ENCODE measurements at places on chromosomes 4 and X.

GRCh38 chrX:131840799-131841495 lies 182.2 kb upstream of the STK26 start:
- no peak for DNase-seq

DNA sequence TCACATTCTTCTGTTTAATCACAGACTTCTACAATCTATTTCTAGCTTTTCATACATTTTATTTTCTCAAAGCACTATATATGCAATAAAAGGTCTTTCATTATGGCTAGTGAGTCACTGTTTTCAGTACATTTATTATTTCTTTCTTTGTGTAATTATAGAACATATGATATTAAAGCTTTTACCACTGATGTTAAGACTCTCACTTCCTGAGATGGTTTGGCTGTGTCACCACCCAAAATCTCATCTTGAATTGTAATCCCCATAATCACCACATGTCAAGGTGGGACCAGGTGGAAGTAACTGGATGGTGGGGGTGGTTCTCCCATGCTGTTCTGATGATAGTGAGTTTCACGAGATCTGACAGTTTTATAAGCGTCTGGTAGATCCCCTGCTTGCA lies 41.9 kb downstream of the UBA6 start:
- no peak for DNase-seq

GRCh38 chrX:104310090-104310489 lies 55.4 kb upstream of the ESX1 start:
- DNase-seq: no peak

DNA sequence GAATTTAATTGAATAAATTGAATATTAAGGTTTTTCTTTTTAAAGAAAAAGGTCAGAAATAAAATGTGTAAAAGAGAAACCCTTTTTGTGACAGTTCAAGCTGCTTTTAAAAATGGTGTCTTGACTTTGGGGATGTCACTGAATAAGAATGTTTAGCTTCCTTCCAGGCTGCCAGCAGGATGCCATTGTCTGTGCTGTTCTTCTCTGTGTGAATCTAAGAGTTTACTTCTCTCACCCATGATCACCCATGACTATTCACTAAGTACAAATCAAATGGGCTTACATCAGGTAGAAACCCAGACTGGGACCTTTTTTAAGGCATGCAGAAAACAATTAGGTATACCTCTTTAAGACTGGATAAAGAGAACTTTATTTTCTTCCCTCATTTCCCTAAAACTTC lies 115.3 kb downstream of the DACH2 start:
- no peak for DNase-seq
